ENCODE measurements at places on chromosomes 13 and 19.

- DNase-seq, result no peak
Observed at GRCh38 chr13:105513448-105513847, 1022.0 kb downstream of the EFNB2 start.

DNA sequence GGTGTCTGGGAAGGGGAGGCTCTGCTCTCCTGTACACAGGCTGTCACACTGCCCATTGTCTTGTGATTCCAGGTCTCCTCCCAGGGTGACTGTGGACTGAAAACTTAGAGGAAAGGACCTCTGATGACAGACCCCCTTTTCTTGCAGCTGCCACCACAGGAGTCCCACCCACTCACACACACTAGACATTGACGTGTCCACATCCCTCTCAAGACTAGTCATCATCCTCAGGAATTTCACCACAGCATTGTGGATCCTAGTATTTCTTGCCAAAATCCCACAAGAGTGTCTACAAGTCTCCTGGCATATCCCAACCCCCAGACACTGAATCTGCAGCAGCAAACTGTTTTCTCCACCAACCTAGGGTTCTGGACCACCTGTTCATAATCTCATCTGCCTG, 5.3 kb downstream of the ZNF85 start:
- DNase-seq, result no peak

- DNase-seq, result peak; percentile 75
Observed at GRCh38 chr19:7925171-7925851, 624 bp downstream of the CTXN1 start.

- DNase-seq, result no peak
Observed at GRCh38 chr13:100356426-100356825, 232.2 kb downstream of the GGACT start.

DNA sequence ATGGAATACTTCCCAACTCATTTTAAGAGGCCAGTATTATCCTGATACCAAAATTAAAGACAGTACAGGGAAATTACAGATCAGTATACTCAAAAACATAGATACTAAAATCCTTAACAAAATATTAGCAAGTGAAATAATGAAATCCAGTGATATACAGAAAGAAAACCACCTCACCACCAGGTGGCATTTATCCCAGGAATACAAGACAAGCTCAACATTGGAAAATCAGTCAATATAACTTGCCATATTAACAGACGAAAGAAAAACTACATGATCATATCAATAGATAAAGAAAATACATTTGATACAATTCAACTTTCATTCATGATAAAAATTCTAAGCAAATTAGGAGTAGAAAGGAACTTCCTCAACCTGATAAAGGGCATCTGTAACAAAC, 6.7 kb upstream of the GNA15 start:
- DNase-seq, result no peak

DNA sequence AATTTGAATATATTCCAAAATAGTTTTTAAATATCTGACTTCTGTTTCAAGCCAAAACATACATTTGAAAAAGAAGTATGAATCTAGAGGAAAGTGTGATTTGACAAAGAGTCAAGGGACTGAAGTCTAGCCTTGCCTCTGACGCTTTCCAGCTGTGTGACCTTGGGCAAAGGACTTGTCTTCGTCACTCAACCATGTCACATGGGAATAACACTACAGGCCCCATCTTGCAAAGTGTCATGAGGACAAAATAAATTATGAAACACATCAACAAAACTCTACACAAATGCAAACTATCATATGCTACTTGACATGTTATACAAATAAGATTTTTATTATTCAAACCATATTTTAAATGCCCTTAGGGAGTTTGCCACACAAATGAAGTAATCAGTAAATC, 73.0 kb downstream of the CYSLTR2 start:
- no peak for DNase-seq

- DNase-seq, result no peak
Observed at GRCh38 chr13:100106705-100107104, 17.8 kb downstream of the PCCA start.

DNA sequence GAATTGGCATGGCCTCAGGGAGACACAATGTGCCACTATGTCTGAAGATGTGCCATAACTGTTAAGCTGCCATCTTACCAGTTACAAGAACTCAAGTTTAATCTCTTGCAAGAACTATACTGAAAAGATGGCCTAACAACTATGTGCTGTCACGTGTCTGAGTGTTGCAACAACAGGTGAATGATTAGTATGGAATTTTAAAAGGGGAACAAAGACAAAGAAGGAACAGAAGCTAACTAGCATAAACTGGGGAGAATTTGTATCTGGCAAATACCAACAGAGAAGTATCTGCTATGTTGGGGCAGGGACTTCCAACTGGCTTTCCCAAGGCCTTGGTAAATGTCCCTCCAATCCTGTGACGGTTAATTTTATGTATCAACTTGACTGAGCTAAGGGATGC, 11.5 kb upstream of the ACOD1 start:
- no peak for DNase-seq

DNA sequence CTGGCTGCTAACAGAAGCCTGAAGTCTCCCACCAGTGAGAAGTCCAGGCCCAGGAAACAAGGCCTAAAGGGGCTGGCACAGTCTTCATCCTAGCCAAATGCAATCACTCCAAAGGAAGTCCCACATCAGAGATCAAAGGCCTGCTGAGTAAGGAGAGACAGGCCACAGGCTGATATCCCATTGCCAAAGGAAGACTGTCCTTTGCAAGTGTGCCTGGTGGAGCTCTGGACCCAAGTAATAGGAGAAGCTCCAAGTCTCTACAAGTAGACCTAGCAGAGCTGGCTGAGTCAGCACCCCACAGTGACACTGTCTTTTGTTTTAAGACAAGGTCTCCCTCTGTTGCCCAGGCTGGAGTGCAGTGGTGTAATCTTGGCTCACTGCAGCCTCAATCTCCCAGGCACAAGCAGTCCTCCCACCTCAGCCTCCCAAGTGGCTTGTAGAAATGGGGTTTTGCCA, 4.5 kb downstream of the DBP start:
- DNase-seq, result no peak

- no peak for DNase-seq
Observed at GRCh38 chr13:32445461-32445860, 17.5 kb upstream of the N4BP2L1 start.

GRCh38 chr19:15488489-15489226, 9.4 kb upstream of the PGLYRP2 start:
- no peak for DNase-seq

DNA sequence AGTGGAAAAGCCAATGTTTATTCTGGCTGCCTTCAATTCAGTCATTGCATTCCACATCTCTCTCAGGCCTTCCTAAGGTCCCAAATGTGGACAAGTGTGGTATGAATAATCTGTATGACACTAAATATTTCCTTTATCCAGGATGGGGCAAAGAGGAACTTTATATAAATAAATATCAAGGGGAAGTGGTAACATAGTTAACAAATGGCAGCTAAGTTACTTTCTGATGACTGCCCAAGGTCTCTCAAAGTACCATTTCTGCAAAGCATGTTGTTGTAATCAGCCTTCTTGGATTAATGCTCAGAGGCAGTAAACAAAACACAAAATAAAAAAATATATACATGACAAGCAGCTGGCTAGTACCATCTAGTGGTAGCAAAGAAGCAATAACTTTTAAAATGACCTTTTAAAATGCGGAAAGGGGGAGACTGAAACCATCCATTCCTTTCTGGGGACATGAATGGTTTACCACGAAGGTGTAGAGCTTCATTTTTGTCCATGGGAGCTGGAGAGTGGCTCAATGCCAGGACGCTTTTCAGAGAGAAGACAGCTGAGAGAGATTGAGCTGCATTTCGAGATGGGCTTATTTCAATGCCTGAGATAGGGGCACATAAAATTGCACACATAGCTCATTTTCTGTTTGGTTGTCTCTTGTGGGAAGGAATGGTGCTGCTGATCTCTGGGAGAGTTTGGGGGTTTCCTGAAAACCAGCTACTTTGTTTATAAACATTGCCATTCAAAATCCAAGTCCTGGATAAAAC, 259.2 kb downstream of the RFC3 start:
- no peak for DNase-seq

- DNase-seq, result no peak
Observed at GRCh38 chr13:113943821-113944565, 29.9 kb downstream of the C13orf46 start.

GRCh38 chr13:68173111-68173510, 943.0 kb upstream of the PCDH9 start:
- no peak for DNase-seq

- no peak for DNase-seq
Observed at GRCh38 chr13:34738254-34738992, 203.6 kb upstream of the NBEA start.

DNA sequence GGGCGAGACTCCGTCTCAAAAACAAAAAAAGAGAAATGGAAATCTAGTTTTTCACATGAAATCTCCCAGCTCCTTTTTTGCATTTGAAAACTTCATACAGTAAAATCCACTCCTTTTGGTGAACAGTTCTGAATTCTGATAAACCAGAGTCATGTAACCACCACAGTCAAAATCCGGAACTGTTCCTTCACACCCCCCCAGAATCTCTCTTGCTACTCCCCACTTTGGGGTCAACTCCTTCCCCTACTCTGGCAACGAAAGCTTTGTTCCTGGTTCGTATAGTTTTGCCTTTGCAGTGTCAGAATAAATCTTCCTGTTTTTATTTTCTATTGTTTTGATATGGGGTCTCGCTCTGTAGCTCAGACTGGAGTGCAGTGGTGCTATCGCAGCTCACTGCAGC, 23.7 kb downstream of the RCN3 start:
- DNase-seq, result no peak

DNA sequence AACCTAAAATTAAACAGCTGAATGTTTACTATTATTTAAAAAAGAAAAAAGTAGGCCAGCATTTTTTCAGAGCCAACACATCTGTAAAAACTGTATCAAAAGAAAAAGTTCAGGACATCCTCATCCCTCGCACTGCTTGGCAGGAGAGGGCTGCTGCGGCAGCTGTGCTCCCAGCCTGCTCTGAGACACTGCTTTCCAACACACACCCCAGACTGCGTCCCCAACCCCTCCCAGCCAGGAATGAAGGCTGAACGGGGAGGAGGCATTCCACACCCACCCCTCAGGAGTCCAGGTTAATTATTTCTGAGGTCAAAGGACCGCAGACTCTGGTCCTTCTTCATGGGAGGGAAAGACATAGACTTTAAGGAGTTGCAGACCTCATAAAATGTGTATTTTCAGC, 43.1 kb downstream of the COL4A1 start:
- no peak for DNase-seq

- no peak for DNase-seq
Observed at GRCh38 chr13:42893214-42893671, 98.8 kb downstream of the EPSTI1 start.

- no peak for DNase-seq
Observed at GRCh38 chr13:111061358-111062045, 53.6 kb upstream of the ARHGEF7 start.

GRCh38 chr19:12792051-12792852, 966 bp downstream of the JUNB start:
- peak; percentile 71 for DNase-seq

DNA sequence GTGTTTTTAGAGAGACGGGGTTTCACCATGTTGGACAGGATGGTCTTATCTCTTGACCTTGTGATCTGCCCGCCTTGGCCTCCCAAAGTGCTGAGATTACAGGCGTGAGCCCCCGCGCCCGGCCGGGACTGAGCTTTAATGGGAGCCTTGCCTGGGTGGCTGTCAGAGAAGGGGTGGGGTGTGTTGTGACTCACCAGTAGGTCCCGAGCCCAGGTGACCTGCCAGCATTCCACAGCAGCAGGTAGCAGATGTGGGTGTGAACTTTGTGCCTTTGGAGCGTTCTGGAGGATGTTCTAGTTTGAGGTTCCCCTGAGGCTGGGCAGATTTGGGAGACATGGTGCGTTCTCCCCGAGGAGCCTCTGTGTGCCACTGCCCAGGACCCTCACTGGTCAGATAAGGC, 7.1 kb upstream of the EPN1 start:
- no peak for DNase-seq

- no peak for DNase-seq
Observed at GRCh38 chr13:49561062-49561410, 24.3 kb downstream of the RCBTB1 start.

DNA sequence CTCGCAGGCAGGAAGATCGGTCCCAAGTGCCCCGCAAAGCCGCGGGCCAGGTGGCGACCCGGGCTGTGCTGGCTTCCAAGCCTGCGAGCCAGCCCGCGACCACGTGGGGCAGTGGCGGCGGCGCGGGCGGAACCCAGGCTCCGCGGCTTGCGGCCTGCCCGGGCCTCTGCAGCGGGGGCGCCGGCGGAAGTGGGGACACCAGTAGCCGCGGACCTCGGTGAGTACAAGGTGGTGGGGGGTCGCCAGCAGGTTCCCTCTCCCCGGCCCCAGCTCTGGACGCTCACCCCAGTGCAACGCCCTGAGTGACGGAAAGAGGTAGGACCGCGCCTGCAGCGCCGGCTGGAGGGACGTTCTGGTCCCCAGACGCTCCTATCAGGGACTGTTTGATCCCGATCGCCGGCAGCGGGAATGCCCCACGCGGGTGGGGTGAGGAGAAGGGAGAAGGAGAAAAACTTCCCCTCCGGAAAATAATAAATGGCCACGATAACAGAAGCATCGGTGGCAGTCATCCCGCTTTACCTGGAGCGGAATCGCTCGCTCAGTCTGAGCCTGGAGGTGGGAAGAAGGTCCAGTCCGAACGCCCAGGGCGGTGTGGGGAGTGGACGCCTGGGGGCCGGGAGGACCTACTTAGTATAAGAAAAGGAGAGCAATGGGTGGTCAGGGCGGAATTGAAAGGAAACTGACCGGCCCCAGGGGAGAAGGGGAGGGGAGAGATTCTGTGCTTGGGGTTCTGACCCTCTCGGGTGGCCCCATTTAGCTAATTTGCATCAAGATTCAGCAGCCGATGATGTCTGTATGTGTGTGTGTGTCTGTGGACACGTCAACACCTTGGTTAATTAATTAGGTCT, at the start of gene GEMIN7:
Gene GEMIN7 (plus strand): TSS at position 198 of the 848 bp plus-strand sequence. CDS start 10,855 bp downstream, outside the sequence.
- peak; percentile 83 for DNase-seq

GRCh38 chr13:64688893-64689677, 2541.1 kb downstream of the PCDH9 start:
- DNase-seq, result no peak

GRCh38 chr13:111484141-111484925, 163.9 kb downstream of the TEX29 start:
- no peak for DNase-seq

DNA sequence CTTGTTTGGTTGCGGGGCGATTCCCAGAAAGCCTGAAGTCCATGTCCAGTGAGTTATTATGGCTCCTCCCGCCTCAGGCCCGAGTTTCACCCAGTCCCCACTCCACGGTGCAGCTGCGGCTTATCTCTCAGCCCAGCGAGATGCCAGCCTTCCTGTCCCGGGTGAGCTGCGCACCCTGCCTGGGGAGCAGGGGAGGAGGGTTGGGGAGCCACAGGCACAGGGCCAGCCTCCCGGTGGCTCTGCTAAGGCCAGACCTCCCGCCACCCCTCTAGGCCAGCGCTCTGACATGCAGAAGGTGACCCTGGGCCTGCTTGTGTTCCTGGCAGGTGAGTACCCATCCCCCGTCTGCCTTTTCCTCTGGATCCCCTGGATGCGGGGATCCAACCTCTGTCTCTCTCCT, 3.5 kb downstream of the FXYD3 start:
- no peak for DNase-seq

DNA sequence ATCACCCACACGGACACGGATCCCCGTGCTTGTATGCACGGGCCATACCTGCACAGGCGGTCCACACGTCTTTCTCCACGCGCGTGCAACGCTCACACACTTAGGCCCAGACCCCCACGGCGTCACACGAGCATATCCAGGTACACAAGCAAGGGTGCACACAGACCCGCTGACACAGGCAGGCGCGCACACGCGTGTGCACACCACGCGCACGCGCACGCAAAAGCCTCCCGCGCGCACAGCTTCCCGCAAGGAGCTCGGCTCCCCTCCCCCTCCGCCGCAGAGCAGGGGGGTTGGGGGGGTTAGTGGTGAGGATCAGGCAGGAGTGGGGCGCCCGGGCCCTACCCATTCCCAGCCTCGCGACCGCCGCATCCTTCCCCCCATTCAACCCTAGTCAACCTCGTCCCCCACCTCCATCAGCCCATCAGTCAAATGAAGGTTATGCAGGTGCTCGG, 407 bp downstream of the RAB3A start:
- peak; percentile 33 for DNase-seq
